ENCODE measurements at places on chromosomes 12 and 14.

GRCh38 chr14:53885136-53885640 is 71.4 kb downstream of the BMP4 start:
- DNase-seq, result no peak

DNA sequence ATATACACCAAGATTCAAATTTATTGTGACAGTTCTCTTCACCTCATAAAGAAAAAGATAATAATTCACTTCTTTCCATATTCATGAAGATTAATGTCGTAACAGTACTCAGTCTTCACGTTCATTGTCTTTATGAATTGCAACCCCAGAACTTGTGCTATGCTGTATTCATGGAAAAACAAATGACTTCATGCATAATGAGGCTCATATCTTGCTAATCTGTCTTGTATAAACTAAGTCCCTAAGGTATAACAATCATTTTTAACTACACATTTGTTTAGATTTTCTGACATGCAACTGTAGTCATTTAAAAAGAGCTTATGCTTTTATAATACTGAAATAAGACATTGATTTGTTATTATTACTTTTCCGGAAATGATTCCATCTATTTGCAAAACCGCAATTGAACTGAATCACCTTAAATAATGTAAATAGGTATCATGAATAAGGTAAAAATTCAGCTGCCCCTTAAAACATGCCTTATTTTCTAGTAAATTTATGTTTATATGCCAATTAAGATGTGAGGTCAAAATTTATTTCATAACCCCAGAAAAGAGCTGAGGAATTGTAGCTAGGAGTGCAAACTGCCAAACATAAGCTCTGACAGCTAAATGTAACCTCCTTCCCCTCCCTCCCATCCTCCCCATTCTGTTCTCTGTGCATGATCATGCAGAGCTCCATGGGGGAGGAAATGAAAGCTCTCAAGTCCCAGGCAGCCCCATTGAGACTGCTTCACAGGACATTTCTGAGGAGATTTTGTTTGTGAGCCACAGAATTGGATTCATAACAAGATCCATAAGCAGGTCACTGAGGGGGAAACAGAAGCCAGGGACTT is 301.6 kb downstream of the ATP23 start:
- DNase-seq, result no peak

GRCh38 chr12:6692888-6693287 is 3.7 kb upstream of the ZNF384 start:
- DNase-seq, result no peak

GRCh38 chr14:70987041-70987440 is 79.8 kb downstream of the PCNX1 start:
- peak; percentile 55 for DNase-seq

GRCh38 chr12:15532364-15532977 is 210.2 kb downstream of the PTPRO start:
- DNase-seq, result peak; percentile 89

- no peak for DNase-seq
Observed at GRCh38 chr12:54870048-54870447, 15.7 kb downstream of the MUCL1 start.

DNA sequence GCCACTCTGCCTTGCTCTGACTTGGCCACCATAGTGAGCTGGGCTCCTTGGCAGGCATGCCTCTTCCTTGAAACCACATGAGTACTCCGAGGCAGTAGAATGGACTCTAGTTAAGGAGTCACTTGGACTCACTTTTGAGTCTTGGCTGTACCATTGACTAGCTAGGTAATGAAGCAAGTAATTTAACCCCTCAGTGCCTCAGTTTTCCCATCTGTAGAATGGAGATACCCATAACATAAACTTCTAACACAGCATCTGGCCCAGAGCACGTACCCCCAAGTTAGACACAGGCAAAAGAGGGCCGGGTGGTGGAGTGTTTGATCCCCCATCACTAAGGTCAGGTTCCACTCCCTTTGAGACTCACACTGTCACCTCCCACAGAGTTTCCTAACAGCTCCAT is 8.3 kb downstream of the KRT77 start:
- no peak for DNase-seq

DNA sequence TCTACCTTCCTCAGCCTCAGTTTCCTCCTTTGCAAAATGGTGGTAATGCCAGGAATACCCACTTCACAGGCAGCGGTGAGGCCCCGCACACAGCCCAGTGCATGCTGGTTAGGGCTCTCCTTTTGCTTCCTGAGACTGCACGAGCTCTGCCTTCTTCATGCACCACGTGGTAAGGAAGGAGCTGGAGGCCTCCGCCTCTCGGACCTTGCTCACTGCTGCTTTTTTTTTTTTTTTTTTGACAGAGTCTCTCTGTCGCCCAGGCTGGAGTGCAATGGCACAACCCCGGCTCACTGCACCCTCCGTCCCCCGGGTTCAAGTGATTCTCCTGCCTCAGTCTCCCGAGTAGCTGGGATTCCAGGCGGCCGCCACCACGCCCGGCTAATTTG is 18.1 kb downstream of the TAMALIN start:
- DNase-seq, result peak; percentile 71

- peak; percentile 59 for DNase-seq
Observed at GRCh38 chr12:77841521-77841920, 10.8 kb downstream of the NAV3 start.

GRCh38 chr12:47087088-47087688 is 7.4 kb upstream of the AMIGO2 start:
- DNase-seq, result no peak

DNA sequence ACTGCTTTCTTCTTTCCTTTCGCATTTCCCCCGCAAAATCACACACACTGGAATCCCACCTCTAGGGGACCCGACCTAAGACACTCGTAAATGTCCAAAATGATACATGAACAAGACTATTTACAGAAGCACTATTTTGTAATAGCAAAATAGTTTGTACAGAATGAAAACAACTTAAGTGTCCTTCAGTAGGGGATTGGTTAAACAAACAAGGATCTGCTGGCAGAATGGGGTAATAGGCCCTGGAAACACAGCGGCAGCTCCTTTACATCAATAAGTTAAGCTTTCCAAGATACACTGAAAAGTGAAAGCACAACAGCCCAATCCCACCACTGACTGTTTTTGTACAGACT is 48.8 kb downstream of the LTBP2 start:
- no peak for DNase-seq

- DNase-seq, result no peak
Observed at GRCh38 chr14:88910386-88910785, 85.9 kb downstream of the TTC8 start.

DNA sequence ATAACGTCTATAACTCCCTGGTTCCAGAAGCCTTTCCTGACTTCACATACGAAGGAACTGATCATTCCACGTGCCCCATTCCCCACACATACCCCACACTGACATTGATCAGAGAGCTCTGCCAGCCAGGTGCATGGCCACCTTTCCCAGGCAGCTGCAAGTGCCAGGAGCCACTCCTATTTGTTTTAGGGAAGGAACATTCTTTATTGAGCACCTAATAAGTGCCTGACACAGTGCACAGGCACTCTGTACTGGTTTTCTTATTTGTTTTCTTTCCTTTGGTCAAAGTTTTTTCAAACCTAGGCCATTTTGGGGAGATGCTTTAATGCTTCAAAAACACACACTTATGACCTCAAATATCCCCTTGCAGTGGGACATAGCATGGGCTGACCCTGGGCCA is 50.0 kb downstream of the PITPNM2 start:
- DNase-seq, result no peak

DNA sequence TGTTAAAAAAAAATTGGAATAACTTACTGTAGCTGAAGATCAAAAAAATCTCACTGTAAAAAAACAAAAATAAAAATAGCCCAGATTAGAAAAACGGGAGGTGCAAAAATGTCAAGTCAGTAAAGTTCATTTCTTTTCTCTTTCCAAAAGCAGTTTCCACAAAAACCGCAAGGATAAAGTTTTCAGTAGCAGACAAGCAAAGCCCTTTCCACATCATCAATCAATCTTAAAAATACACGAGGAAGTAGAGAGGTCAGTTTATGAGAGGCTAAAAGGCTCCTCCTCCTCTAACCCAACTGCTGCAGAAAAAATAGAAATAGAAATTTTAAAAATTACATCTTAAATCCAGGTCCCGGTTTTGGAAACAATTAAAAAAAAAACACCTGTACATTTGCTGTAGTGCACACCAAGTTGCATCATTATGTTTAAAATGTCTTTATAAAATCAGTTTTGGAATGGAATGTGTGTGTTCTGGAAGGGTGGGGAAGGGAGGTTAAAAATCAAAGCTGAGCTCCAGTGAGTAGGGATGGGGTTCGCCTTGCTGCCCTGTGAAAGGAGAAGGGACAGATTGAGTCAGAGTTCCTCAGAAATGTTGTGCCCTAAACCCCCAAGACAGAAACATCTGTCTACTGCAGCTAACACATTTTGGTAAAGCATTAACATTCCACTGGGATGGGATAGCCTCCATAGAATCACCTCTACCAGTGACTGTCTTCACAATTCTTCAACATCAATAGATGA is 5.8 kb downstream of the HNRNPC start:
- peak; percentile 48 for DNase-seq

- DNase-seq, result no peak
Observed at GRCh38 chr14:101103321-101103901, 199.9 kb upstream of the RTL1 start.

- no peak for DNase-seq
Observed at GRCh38 chr12:112932485-112933128, 5.7 kb upstream of the OAS3 start.

DNA sequence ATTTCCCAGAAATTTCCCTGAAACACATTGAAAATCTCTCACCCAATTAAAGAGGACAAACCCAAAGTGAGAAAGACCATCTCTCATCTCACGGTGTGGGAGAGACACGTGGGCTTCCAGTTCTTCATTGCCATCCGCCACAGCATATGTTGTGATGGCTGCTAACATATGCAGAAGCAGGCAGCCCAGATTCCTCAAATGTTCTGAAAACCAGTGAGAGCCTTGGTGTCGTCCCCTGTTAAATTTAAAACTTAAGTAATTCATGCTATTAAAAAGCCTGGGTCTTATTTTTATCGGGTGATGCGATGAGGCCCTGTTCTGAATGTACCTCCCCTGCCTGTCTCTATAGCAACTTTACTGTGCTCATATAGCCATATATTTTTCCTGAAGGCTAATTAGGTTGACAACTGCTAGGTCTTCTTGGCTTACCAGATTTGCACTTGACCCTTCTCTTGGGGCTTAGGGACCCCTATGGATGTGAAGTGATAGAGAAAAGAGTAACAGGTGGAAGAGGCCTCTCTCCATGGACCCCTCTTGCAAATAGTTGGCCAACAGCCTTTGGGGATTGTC is 2.8 kb upstream of the FGF6 start:
- DNase-seq, result no peak

DNA sequence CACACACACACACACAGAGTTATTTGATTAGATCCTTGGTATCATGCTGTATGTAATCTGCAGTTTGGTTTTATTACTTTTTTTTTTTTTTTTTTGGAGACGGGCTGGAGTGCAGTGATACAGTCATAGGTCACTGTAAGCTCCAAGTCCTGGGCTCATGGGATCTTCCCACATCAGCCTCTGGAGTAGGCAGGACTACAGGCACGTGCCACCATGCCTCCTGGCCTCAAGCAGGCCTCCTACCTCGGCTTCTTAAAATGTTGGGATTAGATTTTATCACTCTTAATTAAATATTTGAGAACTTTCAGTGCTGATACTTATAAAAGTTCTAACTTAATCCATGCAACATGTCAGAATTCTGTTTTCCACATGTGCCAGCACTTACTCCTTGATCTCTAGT is 31.3 kb upstream of the PSEN1 start:
- DNase-seq, result no peak

DNA sequence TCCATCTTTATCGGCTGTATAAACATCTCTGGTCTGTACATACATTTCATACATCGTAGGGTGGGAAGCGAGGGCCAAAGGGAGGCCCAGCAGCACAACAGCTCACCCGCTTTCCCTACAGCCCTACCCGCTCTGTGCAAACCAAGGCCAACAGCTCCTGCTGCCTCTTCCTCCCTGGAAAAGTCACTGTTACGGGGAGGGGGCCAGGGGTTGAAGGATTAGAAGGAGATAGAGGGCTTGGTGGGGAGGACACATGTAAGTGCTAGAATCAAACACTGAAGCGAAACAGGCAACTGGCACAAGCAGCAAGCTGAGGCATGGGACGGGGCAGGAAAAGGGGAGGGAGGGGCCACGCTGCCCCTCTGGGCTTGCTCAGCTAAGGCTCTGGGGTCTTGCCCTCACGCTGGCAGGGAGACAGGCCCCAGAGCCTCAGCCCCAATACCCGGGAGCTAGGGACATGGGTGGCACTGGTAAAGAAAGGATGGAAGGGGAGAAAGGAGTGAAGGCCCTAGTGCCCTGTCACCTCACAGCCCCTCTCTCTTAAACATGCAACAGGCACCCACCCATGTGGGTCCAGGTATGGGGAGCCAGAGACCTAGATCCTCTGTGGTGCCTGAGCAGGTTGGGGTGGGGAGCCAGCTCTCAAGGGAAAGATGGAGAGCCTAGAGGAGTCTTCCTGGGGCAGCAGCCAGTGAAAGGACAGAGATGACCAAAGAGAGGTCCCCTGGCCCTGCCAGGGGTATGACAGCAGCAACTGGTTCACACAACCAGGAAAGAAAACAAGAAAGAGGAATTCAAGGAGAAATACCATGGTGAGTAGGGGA is 14.4 kb downstream of the SPRYD3 start:
- DNase-seq, result no peak

- peak; percentile 73 for DNase-seq
Observed at GRCh38 chr12:11653215-11653753, 3.8 kb downstream of the ETV6 start.

DNA sequence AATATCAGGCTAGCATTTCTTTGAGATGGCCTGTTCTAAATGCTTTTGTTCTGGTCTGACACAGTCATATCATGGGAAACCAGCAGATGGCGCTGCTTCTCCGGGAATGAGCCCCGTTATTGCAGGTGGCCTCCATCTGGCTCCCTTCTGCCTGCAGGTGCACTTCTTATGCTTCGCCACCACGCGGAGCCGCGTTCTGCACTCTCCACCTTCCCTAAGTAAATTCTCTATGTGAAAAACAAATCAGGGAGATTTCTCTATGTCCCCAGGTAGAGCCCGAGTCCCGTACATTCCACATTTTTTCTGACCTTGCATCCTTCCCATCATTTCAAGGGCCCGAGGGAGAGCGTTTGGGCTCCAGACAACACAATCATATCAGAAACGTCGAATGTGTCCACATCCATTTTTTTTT is 26.2 kb downstream of the GLRX5 start:
- peak; percentile 84 for DNase-seq

DNA sequence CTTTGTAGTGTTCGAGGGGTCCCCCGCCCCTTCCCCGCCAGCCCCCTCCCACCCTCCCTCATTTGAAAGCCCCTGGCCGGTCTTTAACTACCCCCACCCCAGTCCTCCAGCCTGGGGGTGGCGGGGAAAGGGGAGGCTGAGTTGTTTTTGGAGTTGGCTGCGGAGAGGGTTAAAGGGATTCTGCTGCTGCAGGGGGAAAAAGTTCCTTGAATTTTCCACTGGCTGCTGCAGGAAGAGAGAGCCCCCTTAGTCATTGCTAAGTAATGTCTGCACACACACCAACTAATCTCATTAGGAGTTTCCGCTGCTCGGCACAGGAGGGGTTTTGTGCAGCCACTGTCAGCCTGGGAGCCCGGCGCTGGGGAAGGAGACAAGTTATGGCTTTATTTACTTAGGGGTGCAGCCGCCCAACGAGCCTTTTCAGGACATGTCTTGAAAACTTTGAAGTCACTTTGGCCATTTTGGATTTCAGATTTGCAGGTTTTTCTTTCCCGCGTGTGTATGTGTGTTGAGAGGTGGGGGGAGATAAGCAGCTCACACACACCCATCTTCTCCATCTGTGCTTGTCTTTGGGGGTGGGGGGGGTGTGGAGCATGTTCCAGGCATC is 1.8 kb downstream of the ELK3 start:
- peak; percentile 25 for DNase-seq

GRCh38 chr14:76428611-76429010 is 52.7 kb downstream of the ESRRB start:
- no peak for DNase-seq

Measured in OCI-M1 (cell line).